Activated CD8-positive, alpha-beta T cell treated with anti-CD3 and anti-CD28 coated beads for 36 hours (primary cell): ENCODE measurements at places on chromosomes 2 and 18. TPM values are rescaled to one million over a fixed set of nuclear protein-coding genes. Genes with fewer than 3 reads are reported as not detected.

GRCh38 chr2:31054842-31055388, 83.3 kb downstream of the GALNT14 start:
- no peaks in the 10 kb centered on the region for H3K36me3 ChIP-seq
- no peak overlapping the region for H3K4me3 ChIP-seq
- no peak for DNase-seq
- peaks cover 2% of the 10 kb centered on the region for H3K27me3 ChIP-seq
- peaks cover 6% of the 10 kb centered on the region for H3K4me1 ChIP-seq
- H3K27ac ChIP-seq, result no peak overlapping the region

- no peaks in the 10 kb centered on the region for H3K27me3 ChIP-seq
- no peaks in the 10 kb centered on the region for H3K36me3 ChIP-seq
- no peak overlapping the region for H3K4me3 ChIP-seq
- DNase-seq, result no peak
- no peaks in the 10 kb centered on the region for H3K4me1 ChIP-seq
Measured at GRCh38 chr2:194003911-194004310, 1653.1 kb upstream of the SLC39A10 start.

- no peak overlapping the region for H3K27ac ChIP-seq
- H3K4me1 ChIP-seq, result no peaks in the 10 kb centered on the region
- no peak overlapping the region for H3K4me3 ChIP-seq
- DNase-seq, result no peak
- no peaks in the 10 kb centered on the region for H3K36me3 ChIP-seq
Measured at GRCh38 chr2:84057917-84058560, 401.0 kb downstream of the SUCLG1 start.

- H3K27ac ChIP-seq, result no peak overlapping the region
- peaks cover 2% of the 10 kb centered on the region for H3K27me3 ChIP-seq
- peaks cover 5% of the 10 kb centered on the region for H3K4me1 ChIP-seq
- DNase-seq, result no peak
- H3K4me3 ChIP-seq, result no peak overlapping the region
Measured at GRCh38 chr2:120123090-120123489, 100.1 kb downstream of the TMEM185B start.

DNA sequence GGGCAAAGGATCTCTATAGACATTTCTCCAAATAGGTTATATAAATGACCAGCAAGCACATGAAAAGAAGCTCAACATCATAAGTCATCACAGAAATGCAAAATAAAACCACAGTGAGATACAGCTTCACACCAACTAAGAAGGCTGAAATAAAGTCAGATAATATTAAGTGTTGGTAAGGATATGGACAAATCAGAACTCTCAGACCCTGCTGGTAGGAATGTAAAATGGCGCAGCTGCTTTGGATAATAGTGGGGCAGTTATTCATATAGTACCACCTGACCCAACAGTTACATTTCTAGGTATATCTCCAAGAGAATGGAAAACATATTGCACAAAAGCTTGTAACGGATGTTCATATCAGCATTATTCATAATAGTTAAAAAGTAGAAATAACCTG, 14.0 kb downstream of the EPB41L5 start:
- H3K4me3 ChIP-seq, result no peak overlapping the region
- no peak overlapping the region for H3K27ac ChIP-seq
- H3K27me3 ChIP-seq, result no peaks in the 10 kb centered on the region
- DNase-seq, result no peak
- H3K4me1 ChIP-seq, result peaks cover 6% of the 10 kb centered on the region

IL36RN gene
- total RNA-seq, result not detected

- H3K27ac ChIP-seq, result no peak overlapping the region
- no peak for DNase-seq
- no peak overlapping the region for H3K4me3 ChIP-seq
- H3K27me3 ChIP-seq, result no peaks in the 10 kb centered on the region
- H3K4me1 ChIP-seq, result no peaks in the 10 kb centered on the region
- H3K36me3 ChIP-seq, result no peaks in the 10 kb centered on the region
Measured at GRCh38 chr2:168789776-168790175, 12.7 kb upstream of the NOSTRIN start.

- no peak overlapping the region for H3K4me3 ChIP-seq
- H3K27ac ChIP-seq, result no peak overlapping the region
- H3K36me3 ChIP-seq, result no peaks in the 10 kb centered on the region
- DNase-seq, result no peak
- no peaks in the 10 kb centered on the region for H3K4me1 ChIP-seq
Measured at GRCh38 chr18:46550609-46551008, 106.4 kb downstream of the LOXHD1 start.

MEP1B gene
- total RNA-seq, result not detected

- H3K4me1 ChIP-seq, result peaks cover 16% of the 10 kb centered on the region
- H3K27me3 ChIP-seq, result peaks cover 37% of the 10 kb centered on the region
- H3K27ac ChIP-seq, result no peak overlapping the region
- H3K36me3 ChIP-seq, result no peaks in the 10 kb centered on the region
- no peak overlapping the region for H3K4me3 ChIP-seq
Measured at GRCh38 chr2:158967114-158967730, 1.2 kb upstream of the TANC1 start.

DNA sequence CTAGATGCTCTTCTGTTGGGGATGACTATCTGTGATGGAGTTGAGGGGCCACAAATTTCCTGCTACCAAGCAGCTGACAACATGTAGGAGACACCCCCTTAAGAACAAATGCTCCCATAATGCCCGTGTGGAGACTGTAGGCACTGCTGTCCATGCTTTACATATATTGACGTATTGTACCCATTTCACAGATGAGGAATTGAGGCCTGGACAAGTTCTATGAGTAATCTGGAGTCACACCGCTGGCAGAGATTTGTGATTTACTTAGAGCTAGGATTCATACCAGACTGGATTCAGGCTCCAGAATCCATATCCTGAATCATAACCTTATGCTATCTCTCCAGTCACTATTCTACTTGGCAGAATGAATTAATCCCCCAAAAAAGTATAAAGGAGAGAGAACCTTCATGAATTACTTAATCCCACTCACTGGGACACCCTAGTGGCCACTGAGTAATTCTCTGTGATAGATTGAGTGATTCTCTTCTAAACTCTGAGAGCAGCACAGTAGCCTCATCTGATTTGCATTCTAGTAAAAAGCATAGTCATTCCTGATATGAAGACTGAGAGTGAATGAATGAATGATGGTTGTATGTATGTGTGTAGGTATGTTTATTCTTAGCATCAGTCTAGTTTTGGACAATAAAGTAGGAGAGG, 460.7 kb upstream of the MEIS1 start:
- no peaks in the 10 kb centered on the region for H3K36me3 ChIP-seq
- H3K4me1 ChIP-seq, result no peaks in the 10 kb centered on the region
- no peak for DNase-seq
- no peak overlapping the region for H3K27ac ChIP-seq
- no peaks in the 10 kb centered on the region for H3K27me3 ChIP-seq
